B cell (primary cell): ENCODE measurements at places on chromosomes 7 and 10. TPM values are rescaled to one million over a fixed set of nuclear protein-coding genes. Genes with fewer than 3 reads are reported as not detected.

The MMD2 gene
- not detected in 2 replicates for total RNA-seq

The EPHA1 gene
- 0.12 and 0.49 TPM in 2 replicates for total RNA-seq

The GFRA1 gene
- total RNA-seq = not detected in 2 replicates

The PRKAR2B gene
- 0.39 and 0.81 TPM in 2 replicates for total RNA-seq

The DNAH11 gene
- total RNA-seq = 0.24 TPM in 1 of 2 replicates, not detected in the other

The GPER1 gene
- 20.7 and 21.3 TPM in 2 replicates for total RNA-seq

The IFIT2 gene
- 12.4 and 13.4 TPM in 2 replicates for total RNA-seq

The DEPP1 gene
- not detected in 2 replicates for total RNA-seq

The WNT2 gene
- total RNA-seq = not detected in 2 replicates
